ENCODE measurements at places on chromosomes 5 and 9.
A peak's percentile ranks its signal among the peaks of the same experiment; 100 is the strongest.

- no peak for DNase-seq
- H3K27ac ChIP-seq = no peak overlapping the region
- peak overlapping the region; percentile 58 for H3K4me3 ChIP-seq
These were observed 138.1 kb downstream of the C9orf50 start for GRCh38 chr9:129482521-129483414.

- no peak for DNase-seq
- peaks cover 11% of the 10 kb centered on the region for H3K4me1 ChIP-seq
- no peaks in the 10 kb centered on the region for H3K27me3 ChIP-seq
- no peak overlapping the region for H3K4me3 ChIP-seq
These were observed 47.7 kb upstream of the TLX3 start for GRCh38 chr5:171261361-171261760.

DNA sequence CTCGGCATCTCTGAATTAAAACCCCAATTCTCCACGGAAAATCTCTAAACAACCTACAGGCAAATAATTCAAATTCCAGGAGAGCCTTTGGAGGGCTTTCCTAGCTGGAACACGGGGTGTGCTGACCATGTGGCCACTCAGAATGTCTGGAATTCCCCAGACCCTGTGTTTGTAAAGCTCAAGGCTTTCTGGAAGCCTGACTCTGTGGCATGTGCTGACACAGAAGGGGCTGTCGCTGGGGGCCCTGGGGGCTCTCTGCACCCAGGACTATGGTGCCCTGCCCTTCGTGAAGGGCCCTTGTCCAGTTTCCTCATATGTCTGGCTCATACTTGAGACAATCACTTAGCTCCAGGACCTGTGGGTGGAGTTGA, 29.0 kb upstream of the BOD1 start:
- H3K27ac ChIP-seq = no peak overlapping the region
- no peaks in the 10 kb centered on the region for H3K4me1 ChIP-seq
- no peaks in the 10 kb centered on the region for H3K36me3 ChIP-seq
- H3K27me3 ChIP-seq = peaks cover 45% of the 10 kb centered on the region

DNA sequence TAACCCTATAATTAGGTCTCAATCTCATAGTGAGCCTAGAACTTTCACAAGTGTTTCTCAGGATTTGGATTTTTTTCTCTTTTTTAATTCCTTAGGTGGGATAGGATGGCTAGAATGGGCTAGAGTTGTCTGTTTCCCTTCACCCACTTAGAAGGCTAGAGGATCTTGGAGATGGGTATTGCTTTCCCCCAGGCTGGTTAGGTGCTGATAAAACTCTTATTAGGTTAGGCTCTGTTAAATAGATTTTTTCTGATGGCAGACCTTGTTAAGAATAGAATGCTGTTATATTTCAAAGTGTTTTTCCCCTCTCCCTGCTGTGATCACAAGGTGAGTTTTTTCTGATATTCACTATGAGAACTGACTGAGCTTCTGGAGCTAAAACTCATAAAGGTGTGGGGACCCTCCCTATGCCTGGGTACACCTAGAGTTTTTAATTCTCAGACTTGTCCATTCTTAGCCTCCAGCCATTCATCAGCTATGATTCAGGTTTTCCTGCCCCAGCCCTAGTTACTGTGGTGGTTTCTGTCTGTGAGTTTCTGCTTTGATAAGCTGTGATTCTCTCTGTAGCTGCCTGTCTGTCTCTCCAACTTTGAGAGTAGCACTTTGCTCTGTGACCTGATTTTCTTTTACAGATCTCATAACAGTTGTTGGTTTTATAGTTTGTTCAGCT, 132.4 kb downstream of the HACD4 start:
- H3K36me3 ChIP-seq = no peaks in the 10 kb centered on the region
- no peak overlapping the region for H3K4me3 ChIP-seq
- H3K27ac ChIP-seq = no peak overlapping the region
- no peaks in the 10 kb centered on the region for H3K4me1 ChIP-seq
- DNase-seq = no peak
- no peaks in the 10 kb centered on the region for H3K27me3 ChIP-seq

GRCh38 chr5:150672237-150672883, 11.3 kb downstream of the MYOZ3 start:
- no peak overlapping the region for H3K27ac ChIP-seq
- H3K36me3 ChIP-seq = no peaks in the 10 kb centered on the region
- peaks cover 20% of the 10 kb centered on the region for H3K27me3 ChIP-seq
- H3K4me1 ChIP-seq = peaks cover 9% of the 10 kb centered on the region
- H3K4me3 ChIP-seq = peak overlapping the region; percentile 60
- DNase-seq = no peak

Data from central memory CD8-positive, alpha-beta T cell (primary cell).